Fibroblast of villous mesenchyme (primary cell): ENCODE measurements at places on chromosomes 2 and 18. TPM values are rescaled to one million over a fixed set of nuclear protein-coding genes. Genes with fewer than 3 reads are reported as not detected.
A peak's percentile ranks its signal among the peaks of the same experiment; 100 is the strongest.

Gene SLC23A3
- 0.64 and 0.86 TPM in 2 replicates for total RNA-seq

DNA sequence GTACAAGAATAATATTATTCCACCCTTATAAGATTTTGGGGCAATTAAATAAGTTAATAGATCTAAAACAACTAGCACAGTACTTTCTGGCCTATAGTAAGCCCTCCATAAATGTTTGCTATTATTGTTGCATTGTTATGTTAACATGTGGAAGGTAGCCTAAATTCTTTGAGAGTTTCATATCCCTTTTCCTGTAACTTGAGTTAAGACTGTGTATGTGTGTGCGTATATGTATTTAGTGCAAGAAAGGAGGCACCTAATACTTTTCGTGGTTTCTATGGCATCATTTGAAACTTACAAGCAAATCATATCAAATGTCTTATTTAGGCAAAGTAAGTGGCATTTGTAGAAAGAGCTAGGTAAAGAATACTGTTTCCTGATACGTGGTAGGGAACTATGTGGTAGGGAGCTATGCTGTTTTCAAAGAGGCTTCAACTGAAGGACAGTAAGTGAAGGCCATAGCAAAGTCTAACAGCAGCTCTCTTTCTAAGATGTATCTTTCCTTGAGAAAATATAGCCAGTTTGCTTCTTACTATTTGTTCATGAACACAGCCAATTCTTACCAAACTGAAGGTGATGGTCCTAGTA is 36.8 kb upstream of the C2orf74 start:
- DNase-seq, result no peak

Gene TFCP2L1
- not detected in 2 replicates for total RNA-seq

GRCh38 chr2:38248255-38248654 is 128.8 kb downstream of the ATL2 start:
- DNase-seq, result no peak

DNA sequence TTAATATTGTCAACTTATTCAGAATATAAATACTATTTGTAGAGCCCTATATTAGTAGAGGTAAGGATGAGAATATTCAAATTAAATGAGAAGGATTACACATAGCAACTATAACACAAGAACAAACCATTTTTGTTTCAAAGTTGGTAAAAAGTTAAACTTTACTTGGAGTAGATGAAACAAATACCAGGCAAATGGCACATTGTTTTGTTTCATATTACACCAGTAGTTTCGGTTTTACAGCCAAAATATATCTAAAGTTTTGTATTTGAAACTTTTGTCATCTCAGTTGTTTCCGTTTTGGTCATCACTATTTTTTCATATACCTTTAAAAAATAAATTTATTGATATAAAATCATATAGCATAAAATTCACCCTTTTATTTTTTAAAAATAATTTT is 1039.4 kb downstream of the DPP10 start:
- DNase-seq, result no peak

DNA sequence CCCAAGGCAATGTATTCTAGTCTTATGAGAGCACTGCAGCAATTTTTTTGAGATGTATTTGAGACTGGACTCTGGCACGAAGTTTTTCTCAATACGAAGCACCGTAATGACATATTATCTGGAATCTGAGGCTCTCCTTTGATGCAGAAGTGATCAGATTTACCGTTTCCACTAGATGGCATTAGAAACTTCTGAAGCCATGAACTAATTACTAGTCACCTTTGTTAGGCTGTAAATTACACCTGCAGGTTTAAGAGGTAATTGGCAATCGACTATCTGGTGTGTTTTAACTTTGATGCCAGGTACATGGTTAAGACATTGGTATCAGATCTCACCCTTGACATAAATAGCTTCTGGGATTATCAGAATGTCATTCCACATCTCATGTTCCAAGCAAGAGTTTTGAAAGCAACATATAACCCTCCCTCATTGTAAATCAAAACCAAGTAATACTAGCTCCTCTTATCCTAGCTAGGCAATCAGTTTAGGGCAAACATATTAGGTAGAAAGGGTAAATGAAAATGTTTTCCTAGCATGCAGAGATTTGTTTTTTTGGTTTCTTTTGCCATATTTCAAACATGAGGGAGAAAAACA is 254.6 kb upstream of the SPRED2 start:
- no peak for DNase-seq

DNA sequence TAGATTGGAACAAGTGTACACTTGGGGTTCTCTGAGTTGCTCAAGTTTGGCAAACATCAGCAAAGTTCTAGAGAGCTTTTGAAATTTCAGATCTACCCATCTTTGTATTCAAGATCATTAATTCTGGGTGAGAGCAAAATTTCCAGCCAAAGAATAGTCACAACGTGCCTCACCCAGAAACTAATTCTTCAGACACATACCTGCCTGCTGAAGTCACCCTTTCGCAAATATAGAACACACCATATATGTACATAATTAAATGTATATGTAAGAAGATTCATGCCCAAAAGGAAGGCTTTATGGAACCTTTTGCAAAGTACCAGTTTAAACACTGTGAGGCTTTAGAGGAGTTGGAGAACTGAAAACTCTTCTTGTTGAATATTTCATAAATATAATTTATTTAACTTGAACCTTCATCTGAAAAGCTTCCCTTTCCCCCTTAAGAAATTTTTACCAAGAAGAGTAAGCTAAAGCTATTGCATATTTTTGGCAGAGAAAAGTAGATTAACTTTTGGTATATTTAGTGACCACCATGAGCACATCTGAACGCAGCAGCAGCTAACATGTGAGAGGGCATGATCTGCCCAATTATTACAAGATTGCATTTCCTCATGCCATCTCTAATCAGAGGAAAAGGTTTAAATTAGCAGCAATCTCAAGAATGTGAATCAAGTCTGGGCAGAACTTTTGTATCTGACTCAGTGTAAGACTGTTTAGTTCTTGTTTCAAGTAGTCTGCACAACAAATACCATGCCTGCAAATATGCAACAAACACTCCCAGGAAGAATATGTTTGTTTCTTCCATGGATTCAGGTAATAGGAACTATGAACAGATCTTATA is 8.2 kb downstream of the RND3 start:
- DNase-seq, result peak; percentile 54

DNA sequence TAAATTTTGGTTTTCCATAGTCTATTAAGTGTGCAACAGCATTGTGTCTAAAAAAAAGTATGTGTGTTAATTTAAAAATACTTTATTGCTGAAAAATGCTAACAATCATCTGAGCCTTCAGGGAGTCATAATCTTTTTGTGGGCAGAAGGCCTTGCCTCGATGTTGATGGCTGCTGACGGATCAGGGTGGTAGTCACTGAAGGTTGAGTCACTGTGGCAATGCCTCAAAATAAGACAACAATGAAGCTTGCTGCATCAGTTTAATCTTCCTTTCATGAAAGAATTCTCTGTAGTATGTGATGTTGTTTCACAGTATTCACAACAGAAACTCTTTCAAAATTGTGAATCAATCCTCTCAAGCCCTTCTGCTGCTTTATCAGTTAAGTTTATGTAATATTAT is 31.3 kb downstream of the HDHD2 start:
- no peak for DNase-seq

- DNase-seq, result no peak
Measured at GRCh38 chr2:69556008-69556407, 87.5 kb downstream of the AAK1 start.

Gene PDCD1
- not detected in 2 replicates for total RNA-seq

Gene ABCB6
- total RNA-seq, result 17.7 and 31.1 TPM in 2 replicates

GRCh38 chr18:3717376-3718025 is 267.5 kb downstream of the TGIF1 start:
- no peak for DNase-seq

Gene SLC9A2
- total RNA-seq, result not detected in 2 replicates

DNA sequence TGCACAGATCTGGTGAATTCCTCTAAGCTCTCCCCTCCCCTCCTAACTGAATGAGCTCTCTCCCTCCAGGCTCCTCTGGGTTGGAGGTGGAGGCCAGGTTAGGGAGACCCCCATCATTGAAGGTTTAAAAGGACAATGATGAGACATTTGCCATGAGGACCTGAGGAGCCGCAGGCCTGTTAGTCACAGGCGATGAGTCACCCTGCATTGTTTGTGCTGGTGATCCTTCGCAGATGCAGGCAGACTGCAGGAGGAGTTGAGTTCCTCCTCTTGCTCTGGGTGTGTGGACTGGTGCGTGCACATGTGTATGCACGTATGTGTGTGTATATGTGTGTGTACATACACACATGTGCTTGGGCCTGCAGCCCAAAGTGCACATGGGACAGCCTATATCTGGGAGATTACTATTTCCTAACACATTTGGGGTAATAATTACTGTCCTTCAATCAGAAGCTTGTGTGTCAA is 42.0 kb downstream of the MCFD2 start:
- peak; percentile 97 for DNase-seq

- DNase-seq, result no peak
Measured at GRCh38 chr2:208042450-208042849, 17.1 kb upstream of the PLEKHM3 start.

- DNase-seq, result no peak
Measured at GRCh38 chr2:145055651-145056050, 535.7 kb upstream of the ZEB2 start.

DNA sequence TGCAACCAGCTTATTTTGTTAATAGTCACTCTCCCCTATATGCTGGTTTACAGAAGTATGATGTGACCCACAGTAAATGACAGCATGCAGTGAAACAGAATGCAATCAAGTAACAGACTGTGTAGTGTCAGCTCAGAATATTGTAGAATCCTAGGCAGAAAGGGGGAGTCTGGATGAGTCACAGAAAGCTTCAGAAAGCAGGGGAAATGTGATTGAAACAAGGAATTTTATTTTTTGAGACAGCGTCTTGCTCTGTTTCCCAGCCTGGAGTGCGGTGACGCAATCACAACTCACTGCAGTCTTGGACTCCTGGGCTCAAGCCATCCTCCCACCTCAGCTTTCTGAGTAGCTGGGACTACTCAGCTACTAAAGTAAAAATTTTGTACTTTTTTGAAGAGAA is 219.9 kb upstream of the FBXO11 start:
- DNase-seq, result peak; percentile 90

Gene ARID5A
- total RNA-seq, result 9.5 and 18.4 TPM in 2 replicates

Gene GKN2
- not detected in 2 replicates for total RNA-seq

DNA sequence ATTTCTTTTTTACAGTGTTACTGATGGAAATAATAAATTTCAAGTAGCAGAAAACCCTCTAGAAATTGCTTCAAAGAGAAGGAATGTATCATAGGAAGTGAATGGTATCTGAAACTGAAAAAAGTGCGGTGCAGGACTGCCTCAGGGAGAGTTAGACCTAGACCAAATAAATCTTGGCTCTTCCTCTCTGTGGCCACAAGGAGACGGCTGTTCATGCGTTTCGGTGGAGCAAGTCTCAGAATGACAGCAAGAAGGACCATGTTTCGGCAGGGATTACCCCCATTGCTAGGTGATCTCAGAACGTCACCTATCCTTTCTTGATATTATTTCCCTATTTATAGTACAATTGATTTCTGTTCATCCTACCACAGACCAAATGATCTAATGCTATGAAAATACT is 522.3 kb downstream of the SOX11 start:
- DNase-seq, result no peak

Gene REG1B
- total RNA-seq, result not detected in 2 replicates

Gene DLGAP1
- total RNA-seq, result under 0.01 and 0.86 TPM in 2 replicates

Gene GLS
- total RNA-seq, result 375 and 519 TPM in 2 replicates

DNA sequence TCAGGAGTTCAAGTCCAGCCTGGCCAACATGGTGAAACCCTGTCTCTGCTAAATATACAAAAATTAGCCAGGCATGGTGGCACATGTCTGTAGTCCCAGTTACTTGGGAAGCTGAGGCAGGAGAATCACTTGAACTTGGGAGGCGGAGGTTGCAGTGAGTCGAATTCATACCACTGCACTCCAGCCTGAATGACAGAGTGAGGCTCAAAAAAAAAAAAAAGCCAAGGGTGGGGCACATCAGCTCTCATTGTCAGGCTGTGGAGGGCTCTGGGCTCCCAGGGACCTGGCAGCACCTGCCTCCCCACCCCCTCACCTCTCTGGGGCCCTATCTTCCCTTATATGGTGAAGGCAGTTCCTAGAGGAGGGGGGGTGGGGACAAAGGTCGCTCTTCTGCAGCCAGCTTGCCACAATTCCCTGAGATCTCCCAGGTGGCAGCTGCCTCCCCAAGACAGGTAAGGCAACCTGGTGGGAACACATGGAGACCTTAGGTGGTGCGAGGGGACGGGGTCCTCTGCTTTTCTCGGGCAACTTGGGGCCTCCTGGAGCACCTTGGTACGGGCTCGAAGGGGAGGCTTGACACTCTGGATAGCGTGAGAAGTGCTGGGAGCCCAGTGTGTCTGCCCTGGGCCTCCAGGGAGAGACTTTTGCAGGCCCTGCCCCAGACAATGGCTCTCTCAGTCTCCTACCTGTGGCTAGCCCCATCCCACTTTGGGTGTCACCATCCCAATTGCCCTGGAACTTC is at the start of gene VIL1:
TSS of gene VIL1 (plus strand) at position 407 of the 742 bp plus-strand sequence. CDS start 4,656 bp downstream, outside the sequence.
- DNase-seq, result no peak

Gene GALM
- 17.4 and 19.9 TPM in 2 replicates for total RNA-seq

Gene NEU2
- not detected in 2 replicates for total RNA-seq

DNA sequence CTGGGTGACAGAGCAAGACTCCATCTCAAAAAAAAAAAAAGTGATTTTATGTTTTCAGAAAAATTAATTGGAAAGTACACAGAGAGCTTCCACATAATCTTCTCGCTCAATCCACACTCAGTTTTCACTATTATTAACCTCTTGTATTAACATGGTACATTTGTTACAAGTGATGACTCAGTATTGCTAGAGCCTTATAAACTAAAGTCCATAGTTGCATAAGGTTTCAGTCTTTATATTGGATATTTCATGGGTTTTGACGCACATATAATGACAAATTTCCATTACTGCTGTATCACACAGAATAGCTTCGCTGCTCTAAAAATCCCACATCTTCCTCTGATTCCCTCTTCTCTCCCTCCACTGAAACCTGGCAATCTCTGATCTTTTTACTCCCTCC is 603.5 kb downstream of the XIRP2 start:
- DNase-seq, result no peak

GRCh38 chr2:118321432-118322105 is 233.3 kb downstream of the INSIG2 start:
- DNase-seq, result no peak

- DNase-seq, result peak; percentile 56
Measured at GRCh38 chr2:85390941-85391669, 19.1 kb downstream of the CAPG start.

DNA sequence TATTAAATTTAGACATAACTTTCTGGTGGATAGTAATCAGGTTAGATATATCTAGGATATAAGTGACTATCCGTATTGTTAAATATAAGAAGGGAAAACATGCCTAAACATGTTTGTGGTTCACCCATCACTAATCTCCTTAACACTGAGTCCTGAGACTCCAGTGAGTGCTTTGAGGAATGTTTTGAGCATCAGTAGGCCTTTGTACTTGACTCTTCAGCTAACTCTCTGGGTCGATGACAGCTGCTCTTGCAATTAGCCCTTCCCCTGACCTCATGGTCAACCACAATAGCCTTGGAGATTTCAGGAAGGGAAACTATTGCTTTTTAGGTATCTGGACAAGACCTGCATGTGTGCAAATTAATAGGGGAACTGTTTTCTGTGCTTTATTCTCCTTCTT is 716.8 kb downstream of the EPHA4 start:
- no peak for DNase-seq

GRCh38 chr18:75127143-75128021 is 81.6 kb downstream of the PTGR3 start:
- no peak for DNase-seq

Gene KCNJ13
- not detected in 2 replicates for total RNA-seq

GRCh38 chr18:6835345-6835744 is 105.8 kb downstream of the ARHGAP28 start:
- peak; percentile 88 for DNase-seq
